ENCODE measurements at places on chromosomes 4 and X.

DNA sequence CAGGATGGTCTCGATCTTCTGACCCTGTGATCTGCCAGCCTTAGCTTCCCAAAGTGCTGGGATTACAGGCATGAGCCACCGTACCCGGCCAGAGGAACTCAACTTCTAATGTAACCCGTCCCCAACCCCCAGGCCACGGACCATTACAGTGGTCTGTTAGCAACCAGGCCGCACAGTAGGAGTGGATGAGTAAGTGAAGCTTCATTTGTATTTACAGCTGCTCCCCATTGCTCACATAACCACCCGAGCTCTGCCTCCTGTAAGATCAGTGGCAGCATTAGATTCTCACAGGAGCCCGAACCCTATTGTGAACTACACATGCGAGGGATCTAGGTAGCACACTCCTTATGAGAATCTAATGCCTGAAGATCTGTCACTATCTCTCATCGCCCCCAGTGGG, 119.6 kb downstream of the SHROOM3 start:
- no peak for DNase-seq

- DNase-seq: no peak
Measured at GRCh38 chr4:17578482-17578891, 1.5 kb downstream of the LAP3 start.

GRCh38 chr4:13994016-13994415, 366.5 kb upstream of the BOD1L1 start:
- DNase-seq: no peak

DNA sequence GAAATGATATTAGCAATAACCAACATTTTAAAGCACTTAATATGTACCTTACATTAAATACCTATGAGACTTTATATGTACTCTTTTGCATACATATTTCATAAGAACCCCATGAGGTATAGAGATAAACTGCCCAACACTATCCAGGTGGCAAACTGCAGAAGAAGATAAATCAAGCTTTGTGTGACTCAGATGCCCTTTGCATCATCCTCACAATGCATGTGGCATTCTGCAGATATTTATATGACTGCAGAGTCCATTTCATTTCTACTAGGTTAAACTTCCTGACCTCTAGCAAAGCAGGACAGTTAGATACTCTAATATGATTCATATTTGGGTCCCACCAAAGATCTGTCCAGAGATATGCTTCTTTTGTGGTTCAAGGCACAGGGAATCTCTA, 85.6 kb upstream of the RASGEF1B start:
- DNase-seq: no peak

- DNase-seq: no peak
Measured at GRCh38 chr4:157838366-157838765, 334.5 kb downstream of the GASK1B start.

DNA sequence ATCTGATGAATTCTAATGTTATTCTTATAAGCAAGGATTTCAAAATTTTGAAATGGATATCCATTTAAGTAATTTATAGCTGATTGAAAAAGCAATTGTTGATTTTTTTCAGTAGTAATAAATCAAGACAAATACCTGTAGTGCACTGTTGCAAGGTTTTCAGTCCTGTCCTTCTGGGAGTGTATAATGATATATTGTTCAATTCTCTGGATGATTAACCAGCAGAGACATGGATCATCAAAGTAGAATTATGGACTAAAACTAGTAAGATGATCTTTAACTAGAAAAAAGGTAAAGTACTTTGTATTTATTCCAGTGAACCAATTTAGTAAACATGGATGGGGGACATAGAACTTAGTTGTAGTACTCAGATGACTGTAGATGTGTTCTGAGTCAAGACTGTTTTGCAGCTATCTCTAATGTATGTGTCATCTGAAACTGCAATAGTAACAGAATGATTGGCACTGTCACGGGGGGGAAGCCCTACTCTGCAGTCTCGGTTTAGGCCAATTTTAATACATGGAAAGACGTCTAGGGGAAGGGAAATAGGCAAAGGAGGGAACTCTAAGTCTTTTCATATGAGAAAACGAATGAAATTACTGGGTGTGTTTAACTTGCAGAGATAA, 121.9 kb downstream of the GLRA3 start:
- DNase-seq: no peak

DNA sequence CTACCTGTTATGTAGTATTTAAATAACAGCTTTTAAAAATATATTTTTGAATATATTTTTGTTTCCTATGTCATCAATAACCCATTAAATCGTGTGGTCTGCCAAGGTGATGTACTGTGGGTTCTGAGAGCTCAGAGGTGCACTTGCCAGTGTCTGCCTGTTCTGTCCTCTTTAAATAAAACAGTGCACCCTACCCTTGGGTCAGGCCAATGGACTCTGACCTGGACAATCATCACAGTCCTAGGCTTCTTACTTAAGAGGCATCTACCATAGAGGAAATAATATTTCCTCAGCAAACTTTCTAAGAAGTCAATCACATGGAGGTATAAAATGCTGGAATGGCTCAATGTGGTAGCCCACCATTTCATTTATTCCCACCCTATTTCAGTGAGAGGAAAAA, 26.0 kb upstream of the LHFPL1 start:
- DNase-seq: no peak

DNA sequence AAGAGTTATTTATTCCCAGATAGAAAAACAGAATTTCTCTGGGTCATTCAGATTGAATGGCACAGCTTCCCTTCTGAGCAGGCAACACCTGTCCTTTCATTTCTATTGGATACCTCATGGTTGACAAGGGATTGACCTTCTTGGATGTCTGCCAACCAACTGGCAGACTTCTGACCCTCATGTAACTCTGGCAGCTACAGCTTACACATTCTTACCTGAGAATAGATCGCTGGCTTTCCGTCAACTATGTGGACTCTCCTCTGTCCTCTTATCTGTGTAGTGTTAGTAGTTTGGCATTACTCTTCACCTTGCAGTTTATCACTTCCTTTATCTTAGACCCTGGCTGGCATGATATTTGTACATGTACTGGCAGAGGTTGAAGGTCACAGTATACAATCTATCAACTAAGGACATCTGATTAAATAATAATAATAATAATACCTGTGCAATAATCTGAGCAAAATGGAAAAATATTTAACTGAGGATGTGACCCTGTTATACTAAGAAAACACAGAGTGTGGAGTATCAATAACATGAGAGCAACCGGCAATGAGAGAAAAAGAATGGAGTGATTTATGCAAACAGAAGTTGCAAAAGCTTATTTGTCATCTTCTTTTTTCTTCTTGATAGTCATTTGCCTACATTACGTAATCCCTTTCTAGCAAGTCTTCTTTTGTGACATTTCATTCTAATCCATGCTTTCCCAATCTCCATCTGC, 1118.2 kb downstream of the ARAP2 start:
- DNase-seq: no peak

DNA sequence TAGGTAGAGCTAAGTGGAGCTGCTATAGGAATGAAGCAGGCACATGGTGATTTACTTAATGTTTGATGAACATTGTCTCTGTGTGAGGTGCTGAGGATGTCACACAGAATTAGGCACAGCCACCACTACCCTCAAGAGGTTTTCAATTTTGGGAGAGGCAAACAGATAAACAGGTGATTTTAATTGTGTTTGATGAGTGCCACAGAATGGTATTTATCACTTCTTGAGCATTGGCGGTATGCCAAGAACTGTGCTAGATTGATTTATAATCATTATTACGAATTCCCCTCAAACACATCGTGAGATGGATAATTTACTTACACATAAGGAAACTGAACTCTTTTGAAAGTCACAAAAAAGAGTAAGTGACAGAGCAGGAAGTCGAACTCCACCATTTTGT, 74.8 kb downstream of the FREM3 start:
- DNase-seq: no peak

- DNase-seq: no peak
Measured at GRCh38 chr4:3818371-3818770, 52.2 kb downstream of the ADRA2C start.

DNA sequence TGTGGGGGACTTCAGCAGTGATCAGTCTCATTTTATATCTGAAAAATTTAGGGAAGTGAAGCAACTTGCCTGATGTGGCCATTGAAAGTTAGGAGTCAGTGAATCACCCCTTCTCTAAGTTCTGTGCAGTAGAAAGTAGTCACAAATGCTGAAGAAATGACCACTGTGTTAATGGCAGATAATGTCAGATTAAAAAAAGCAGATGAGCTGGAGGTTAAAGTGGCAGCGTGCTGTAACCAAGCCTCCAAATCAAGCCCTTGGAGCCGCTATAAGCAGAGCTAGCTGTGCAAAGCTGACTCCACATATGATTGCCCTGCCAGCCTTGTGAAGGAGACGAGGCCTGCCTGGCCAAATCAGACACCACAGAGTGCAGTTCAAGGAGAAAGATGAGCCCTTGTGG, 39.2 kb upstream of the PDE5A start:
- no peak for DNase-seq

GRCh38 chrX:152020888-152021287, 46.4 kb upstream of the GABRE start:
- DNase-seq: no peak

DNA sequence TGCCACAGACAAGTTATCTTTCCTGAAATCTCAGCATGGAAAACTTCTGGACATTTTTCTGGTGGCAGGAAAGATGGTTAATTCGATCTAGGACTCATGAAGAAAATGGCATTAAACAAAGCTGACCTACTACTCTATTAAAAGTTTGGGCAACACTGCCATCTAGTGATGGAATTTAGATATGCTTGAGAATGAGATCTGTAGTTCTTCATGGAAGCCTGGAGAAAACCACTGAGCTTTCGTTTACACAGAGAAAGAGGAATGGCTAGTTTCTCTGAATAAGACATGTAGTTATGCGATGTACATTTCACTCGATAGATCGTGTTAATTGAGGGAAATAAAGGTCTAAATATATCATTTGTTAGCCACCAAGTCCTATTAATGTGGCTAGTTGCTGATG, 51.7 kb upstream of the CHRDL1 start:
- DNase-seq: no peak

DNA sequence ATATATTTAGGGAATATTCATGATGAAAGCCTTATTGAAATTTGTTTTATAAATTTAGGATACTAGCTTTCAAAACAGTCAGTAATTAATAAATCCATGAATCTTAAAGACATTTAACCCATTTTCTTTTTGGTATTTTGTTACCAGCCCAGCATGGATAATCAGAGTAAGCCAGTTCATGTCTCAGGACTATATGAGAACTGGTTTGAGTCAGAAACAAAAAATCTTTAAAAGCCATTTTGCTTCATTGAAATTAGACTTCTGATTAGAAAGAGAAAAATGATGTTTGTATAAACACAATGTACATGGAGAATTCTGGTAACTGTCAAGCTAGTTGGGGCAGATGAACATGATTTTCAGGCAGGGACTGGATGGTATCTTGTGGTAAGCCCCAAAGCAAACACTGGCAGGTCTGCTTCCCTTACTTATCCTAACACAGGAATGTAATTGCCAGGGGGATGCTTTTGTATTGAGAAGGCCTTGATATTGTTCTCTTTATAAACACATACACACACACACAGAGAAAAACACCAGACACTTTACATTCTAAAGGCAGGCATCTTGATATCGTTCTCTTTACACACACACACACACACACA, 9.4 kb downstream of the ARHGAP10 start:
- no peak for DNase-seq

- no peak for DNase-seq
Measured at GRCh38 chr4:30454504-30454903, 265.7 kb upstream of the PCDH7 start.

DNA sequence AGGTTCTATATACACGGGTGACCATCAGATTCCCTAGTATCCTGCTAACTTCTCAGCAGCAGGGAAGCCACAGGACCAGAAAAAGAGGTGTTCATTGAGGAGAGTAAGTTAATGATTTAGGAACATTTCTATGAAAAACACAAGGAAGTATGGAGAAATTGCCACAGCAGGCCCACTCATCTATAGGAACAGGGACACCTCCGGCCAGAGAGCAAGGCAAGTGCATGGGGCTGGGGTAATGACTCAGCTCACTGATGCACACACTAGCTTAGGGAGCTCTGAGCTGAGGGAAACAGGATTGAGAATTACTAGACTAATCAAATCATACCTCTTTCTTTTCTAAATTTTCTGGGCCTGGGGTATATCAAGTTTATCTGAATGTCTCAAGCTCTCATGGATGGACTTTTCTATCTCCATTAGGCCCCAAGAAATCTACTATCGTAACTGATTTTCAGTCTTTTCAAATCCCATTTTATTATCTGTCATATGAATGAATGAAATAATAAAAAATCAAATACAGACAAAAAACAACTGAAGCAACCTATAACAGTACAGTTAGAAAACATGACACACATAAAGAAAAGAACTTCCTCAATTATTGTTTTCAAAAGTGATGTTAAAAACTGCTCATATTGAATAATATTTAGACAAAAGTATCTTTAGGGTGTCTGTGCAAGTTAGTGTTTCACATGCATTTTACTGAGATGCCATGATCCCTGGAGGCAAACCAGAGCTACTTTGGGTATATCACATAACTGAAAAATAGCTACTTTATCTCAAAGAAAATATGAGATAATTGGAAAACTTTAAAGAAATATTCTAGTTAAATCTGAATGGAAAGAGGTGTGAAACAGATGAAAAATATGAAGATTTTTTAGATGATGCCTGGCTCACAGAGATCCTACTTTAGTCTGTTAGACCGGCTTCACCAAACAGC, 89.8 kb downstream of the FBXO8 start:
- DNase-seq: no peak

DNA sequence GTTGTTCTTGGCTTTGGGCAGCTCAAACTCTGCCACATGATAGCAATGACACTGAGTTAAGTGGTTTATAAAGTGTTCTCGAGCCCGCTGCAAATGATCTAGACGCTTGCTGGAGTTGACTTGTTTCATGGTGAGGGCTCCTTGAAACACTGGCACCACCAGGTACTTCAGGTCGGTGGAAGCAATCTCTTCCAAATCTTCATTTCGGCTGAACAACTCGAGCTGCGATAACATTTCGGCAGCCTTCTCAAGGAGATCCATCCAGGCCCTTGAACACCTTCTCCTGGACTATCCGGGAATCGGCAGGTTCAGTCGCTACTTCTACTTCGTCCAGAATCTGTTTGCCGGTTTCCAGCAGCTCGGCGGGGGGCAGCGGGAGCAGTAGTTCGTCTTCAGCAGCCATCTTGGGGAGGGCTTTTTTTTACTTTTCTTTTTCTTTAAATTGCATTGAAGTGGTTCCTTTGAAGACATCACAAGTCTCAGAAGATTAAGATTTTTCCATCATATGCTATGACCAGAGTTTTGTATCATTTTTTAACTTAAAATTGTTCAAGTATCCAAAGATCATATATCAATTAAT, 28.0 kb downstream of the HNRNPDL start:
- no peak for DNase-seq

GRCh38 chr4:2186133-2186864, 55.6 kb downstream of the HAUS3 start:
- DNase-seq: no peak

GRCh38 chrX:125628435-125628834, 308.8 kb downstream of the TEX13C start:
- DNase-seq: no peak

- DNase-seq: no peak
Measured at GRCh38 chr4:157270552-157270951, 50.0 kb downstream of the GRIA2 start.

Data from HFF-Myc (cell line).